H4 (cell line): ENCODE measurements at places on chromosomes 5 and 9. TPM values are rescaled to one million over a fixed set of nuclear protein-coding genes. Genes with fewer than 3 reads are reported as not detected.

PCDHB3 gene
- 0.21 TPM in 2 replicates for total RNA-seq

- DNase-seq, result no peak
These were observed 297.5 kb upstream of the TNC start for GRCh38 chr9:115415450-115415849.

GDA gene
- 3.7 and 4.4 TPM in 2 replicates for total RNA-seq

- no peak for DNase-seq
These were observed 1.5 kb downstream of the TICAM2 start for GRCh38 chr5:115600766-115601165.

DNA sequence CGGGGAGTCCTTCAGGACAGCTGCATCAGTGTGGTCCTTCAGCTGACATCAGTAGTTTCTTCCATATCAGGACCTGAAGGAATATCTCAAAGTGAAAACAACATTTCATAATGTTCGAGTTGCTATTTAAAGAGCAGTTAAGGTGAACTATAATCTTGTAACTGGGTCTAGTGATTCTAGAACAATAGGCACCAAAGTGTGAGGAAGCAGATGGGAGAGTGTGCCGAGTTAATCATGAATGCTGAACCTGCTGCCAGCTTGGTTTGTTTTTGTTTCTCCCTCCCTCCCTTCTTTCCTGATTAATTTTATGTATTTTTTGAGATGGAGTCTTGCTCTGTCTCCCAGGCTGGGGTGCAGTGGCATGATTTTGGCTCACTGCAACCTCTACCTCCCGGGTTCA lies 3.6 kb upstream of the PTGR1 start:
- DNase-seq, result no peak

GRCh38 chr5:73387149-73387591 lies 61.4 kb downstream of the FOXD1 start:
- DNase-seq, result no peak

- DNase-seq, result no peak
These were observed 27.6 kb downstream of the EGFLAM start for GRCh38 chr5:38286002-38286401.

GRCh38 chr5:111869681-111870080 lies 112.7 kb upstream of the NREP start:
- DNase-seq, result no peak

GRCh38 chr5:167160388-167160787 lies 1131.1 kb upstream of the WWC1 start:
- DNase-seq, result no peak

PCDHB16 gene
- 3.3 and 3.7 TPM in 2 replicates for total RNA-seq
